Cerebellum (tissue), 4 donors: ENCODE measurements at places on chromosomes 6 and 20. TPM values are rescaled to one million over a fixed set of nuclear protein-coding genes. Genes with fewer than 3 reads are reported as not detected.

SLC25A27 gene
- total RNA-seq, result 49.0 TPM

HLA-DPA1 gene
- 1.9 TPM for total RNA-seq

MYBL2 gene
- 2.4 TPM for total RNA-seq

COQ3 gene
- total RNA-seq, result 5.5 TPM

CCN6 gene
- total RNA-seq, result not detected

NINL gene
- 26.9 TPM for total RNA-seq

C20orf144 gene
- total RNA-seq, result not detected

SLC17A2 gene
- total RNA-seq, result not detected

ENPP3 gene
- total RNA-seq, result 0.64 TPM

SLC22A23 gene
- total RNA-seq, result 40.4 TPM

PCSK2 gene
- total RNA-seq, result 24.1 TPM

BEND6 gene
- total RNA-seq, result 12.6 TPM

FAM209B gene
- total RNA-seq, result not detected

VGLL2 gene
- not detected for total RNA-seq
